Osteocyte (in vitro differentiated cells): ENCODE measurements at places on chromosomes 5 and 9.

DNA sequence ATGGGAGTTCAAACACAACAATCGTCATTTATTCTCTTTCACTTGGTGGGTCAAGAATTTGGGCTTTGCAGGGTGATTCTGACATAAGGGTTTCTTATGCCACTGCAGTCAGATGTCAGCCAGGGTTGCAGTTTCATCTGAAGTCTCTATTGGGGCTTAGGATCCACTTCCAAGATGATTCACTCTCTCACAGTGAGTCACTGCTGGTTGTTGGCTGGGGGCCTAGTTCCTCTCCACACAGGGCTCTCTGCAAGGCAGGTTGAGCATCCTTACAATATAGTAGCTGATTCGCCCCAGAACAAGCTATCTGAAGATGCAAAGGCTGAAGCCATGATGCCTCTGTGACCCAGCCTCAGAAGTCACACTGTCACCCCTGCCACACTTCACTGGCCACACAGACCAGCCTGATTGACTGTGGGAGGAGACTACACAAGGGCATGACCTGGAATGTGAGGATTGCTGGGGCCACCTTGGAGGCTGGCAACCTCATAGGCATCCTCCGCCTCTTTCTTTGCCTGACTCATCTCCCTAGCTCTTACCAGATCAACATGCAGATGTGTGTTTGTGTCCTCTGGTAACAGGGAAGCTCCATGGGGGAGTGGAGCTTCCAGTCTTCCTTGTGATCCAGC is 4.5 kb upstream of the CARD19 start:
- DNase-seq, result peak; percentile 73

- DNase-seq, result no peak
Measured at GRCh38 chr9:99003308-99003707, 59.6 kb downstream of the COL15A1 start.

GRCh38 chr9:16823906-16824305 is 46.6 kb downstream of the BNC2 start:
- DNase-seq, result no peak

DNA sequence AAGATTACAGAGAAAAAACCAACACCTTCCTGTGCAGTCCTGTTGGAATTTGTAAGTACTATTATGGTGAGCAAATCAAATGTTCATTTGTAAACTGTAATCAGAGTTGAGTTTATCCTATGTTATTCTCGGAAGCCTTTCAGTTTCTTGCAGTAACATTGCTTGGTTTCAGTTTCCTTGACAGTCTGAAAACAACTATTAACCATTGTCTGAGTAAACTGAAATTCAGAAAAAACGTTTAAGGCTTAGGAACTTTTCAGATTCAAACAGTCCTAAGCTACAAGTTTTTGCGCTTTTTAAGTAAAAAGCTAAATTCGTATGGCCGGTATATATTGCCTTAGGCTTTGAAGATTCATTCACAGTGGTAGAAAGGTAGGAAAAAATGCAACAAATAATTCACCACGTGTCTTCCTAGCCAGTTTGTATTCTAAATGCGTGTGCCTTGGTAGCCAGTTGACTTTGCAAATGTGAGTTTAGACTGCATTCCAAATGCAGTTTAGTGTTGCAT is 2.5 kb downstream of the GPBP1 start:
- no peak for DNase-seq

- DNase-seq, result no peak
Measured at GRCh38 chr5:1414311-1415058, 30.8 kb downstream of the SLC6A3 start.
